ENCODE measurements at places on chromosomes 3 and 15. TPM values are rescaled to one million over a fixed set of nuclear protein-coding genes. Genes with fewer than 3 reads are reported as not detected.

Gene RARRES1
- 1.1 TPM for total RNA-seq

Gene TMEM207
- not detected for total RNA-seq

Gene WDR93
- total RNA-seq: not detected

Gene B3GNT5
- 22.2 TPM for total RNA-seq

Gene GHSR
- total RNA-seq: not detected

Gene PLA2G4E
- total RNA-seq: not detected

Gene SMAD6
- 12.2 TPM for total RNA-seq

Gene ANKRD28
- total RNA-seq: 131 TPM

Gene GOLGA6L7
- not detected for total RNA-seq

Gene CHRNA5
- total RNA-seq: 9.4 TPM

Gene GOLGA8T
- under 0.01 TPM for total RNA-seq

Gene GATA2
- total RNA-seq: 6.8 TPM

Gene COL8A1
- 69.2 TPM for total RNA-seq

Gene ACTRT3
- total RNA-seq: 6.2 TPM

Gene SOX2
- not detected for total RNA-seq

Gene MFN1
- 55.5 TPM for total RNA-seq

Gene CPLX3
- not detected for total RNA-seq

Gene GOLGA6L24
- not detected for total RNA-seq

Gene HGD
- total RNA-seq: 0.32 TPM

Gene CHL1
- total RNA-seq: not detected

Gene DCLK3
- total RNA-seq: not detected

Gene C3orf22
- total RNA-seq: not detected

Gene SLC6A1
- not detected for total RNA-seq

Gene FBXW12
- not detected for total RNA-seq

Gene OIP5
- total RNA-seq: 9.7 TPM

Gene TM4SF18
- 164 TPM for total RNA-seq

Gene ALAS1
- total RNA-seq: 45.1 TPM

Gene NR2F2
- 0.97 TPM for total RNA-seq

Gene CHRNA7
- total RNA-seq: 2.0 TPM

Gene ROBO2
- under 0.01 TPM for total RNA-seq

Gene SPESP1
- total RNA-seq: 4.9 TPM

Gene PLA2G4B
- 0.32 TPM for total RNA-seq

Gene PLEKHO2
- 25.2 TPM for total RNA-seq

Gene TRIM42
- not detected for total RNA-seq

Gene IGSF11
- not detected for total RNA-seq

Gene KCNMB2
- 0.46 TPM for total RNA-seq

Gene TIGIT
- total RNA-seq: not detected

Gene TNFSF10
- total RNA-seq: 238 TPM

Gene GUCA1C
- total RNA-seq: not detected

Gene P2RY13
- not detected for total RNA-seq

Gene C3orf85
- total RNA-seq: not detected

Gene CFAP20DC
- total RNA-seq: 1.7 TPM

Gene PIGX
- total RNA-seq: 17.2 TPM

Gene PPP1R14D
- not detected for total RNA-seq

Gene CCDC13
- 1.3 TPM for total RNA-seq

Gene CNTN4
- under 0.01 TPM for total RNA-seq

Gene PLCH1
- under 0.01 TPM for total RNA-seq

Gene GABRR3
- not detected for total RNA-seq

Gene TRAT1
- not detected for total RNA-seq

Gene KBTBD13
- total RNA-seq: not detected

Gene GOLGA6L10
- 0.15 TPM for total RNA-seq

Gene MNS1
- 1.5 TPM for total RNA-seq

Gene SLC38A3
- total RNA-seq: under 0.01 TPM

Gene C2CD4B
- total RNA-seq: 65.3 TPM

Gene HDGFL3
- total RNA-seq: 97.9 TPM

Gene TMEM41A
- 11.2 TPM for total RNA-seq

Gene FRMD4B
- 93.6 TPM for total RNA-seq

Gene PARP15
- total RNA-seq: 0.32 TPM

Gene FSTL1
- total RNA-seq: 483 TPM

Gene LRRC31
- not detected for total RNA-seq

All from epithelial cell of umbilical artery (primary cell).